Stimulated activated CD8-positive, alpha-beta memory T cell treated with anti-CD3 and anti-CD28 coated beads, Interleukin-7, amount 100 ng/mL, for 1 hour (primary cell): ENCODE measurements at places on chromosomes 6 and 20.

DNA sequence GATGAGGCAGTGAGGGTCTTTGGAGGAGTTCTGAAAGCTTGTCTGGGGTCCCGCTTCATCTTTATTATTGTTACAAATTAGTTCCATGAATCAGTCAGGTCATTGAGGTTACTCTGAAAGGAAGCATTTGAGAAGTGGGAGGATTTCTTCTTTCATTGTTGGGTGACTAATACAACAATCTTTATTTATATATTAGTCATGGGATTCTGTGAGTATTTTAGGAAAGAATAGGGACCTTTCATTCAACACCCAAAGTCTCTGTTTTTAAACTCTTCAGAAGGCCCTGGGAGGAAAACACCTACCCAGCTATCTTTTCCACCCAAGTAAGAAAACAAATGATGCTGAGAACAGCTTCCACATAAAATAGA is 98.3 kb downstream of the SOD2 start:
- no peak for DNase-seq

GRCh38 chr6:155520078-155520477 is 64.4 kb upstream of the NOX3 start:
- no peak for DNase-seq

GRCh38 chr20:20251317-20251716 is 116.6 kb upstream of the INSM1 start:
- no peak for DNase-seq

DNA sequence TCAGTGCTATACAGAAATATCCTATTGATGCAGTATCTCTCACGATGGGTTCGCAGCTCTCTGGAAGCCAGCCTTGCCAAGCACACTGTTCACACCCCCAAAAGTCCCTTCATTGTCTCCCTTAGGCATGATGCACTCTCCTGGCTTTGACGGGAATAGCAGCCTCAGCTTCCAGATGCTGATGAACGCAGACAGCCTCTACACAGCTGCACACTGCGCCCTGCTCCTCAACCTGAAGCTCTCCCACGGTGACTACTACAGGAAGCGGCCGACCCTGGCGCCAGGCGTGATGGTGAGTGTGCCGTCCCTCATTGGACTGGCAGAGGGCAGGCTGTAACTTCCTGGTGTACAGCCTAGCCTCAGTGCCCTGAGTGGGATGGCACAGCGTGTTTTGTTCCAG is 60.0 kb upstream of the PBOV1 start:
- DNase-seq: no peak

GRCh38 chr20:61888101-61888865 is 177.4 kb downstream of the TAF4 start:
- DNase-seq: no peak

DNA sequence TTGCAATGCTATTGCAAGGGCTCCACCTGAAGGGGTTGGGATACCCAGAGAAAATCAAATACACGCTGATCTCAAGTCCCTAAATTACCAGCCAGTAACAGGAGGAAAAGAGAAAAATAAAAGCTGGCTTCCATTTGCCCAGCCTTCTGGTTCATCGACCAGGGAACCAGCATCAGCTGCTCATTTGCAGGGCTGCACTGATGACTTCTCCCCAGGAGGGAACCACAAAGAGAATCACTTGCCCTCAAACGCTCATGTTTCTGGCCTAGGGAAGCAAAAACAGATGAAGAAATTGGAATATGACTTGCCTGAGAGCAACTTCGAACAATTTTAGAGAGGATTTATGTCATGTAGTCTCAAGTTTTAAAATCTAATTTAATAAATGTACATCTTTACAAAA is 119.7 kb downstream of the SH3BGRL2 start:
- no peak for DNase-seq

DNA sequence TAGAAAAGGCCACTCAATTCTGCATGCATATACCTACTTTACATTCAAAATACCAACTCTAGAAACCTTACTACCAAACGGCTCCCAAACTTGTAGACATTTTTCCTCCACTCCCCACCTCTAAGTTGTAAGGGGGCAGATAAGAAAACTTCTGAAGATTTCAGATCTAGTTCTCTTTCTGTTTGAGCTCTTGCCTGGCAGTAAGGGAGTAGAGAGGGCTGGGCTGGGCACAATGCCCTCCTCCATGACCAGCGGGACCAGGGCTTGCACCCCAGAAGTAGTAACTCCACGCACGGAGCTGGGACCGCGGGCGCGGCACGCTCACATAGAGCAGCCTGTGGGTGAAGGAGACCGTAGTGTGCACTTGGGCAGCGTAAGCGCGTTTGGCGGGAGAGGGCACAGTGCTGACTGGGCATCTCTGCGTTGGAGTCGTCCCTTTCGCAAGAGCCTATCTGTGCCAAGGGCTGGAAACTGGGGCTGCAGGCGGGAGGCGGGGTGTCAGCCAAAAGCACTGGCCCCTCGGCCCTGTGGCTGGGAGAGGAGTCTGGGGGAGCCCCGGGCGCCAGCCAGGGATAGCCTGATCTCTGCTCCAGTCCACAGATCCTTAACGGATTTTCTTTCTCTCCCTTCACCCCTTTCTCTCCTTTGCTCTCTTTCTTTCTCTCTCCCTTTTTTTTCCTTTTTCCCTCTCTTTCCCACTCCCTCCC is 32.4 kb downstream of the PHACTR1 start:
- DNase-seq: no peak

DNA sequence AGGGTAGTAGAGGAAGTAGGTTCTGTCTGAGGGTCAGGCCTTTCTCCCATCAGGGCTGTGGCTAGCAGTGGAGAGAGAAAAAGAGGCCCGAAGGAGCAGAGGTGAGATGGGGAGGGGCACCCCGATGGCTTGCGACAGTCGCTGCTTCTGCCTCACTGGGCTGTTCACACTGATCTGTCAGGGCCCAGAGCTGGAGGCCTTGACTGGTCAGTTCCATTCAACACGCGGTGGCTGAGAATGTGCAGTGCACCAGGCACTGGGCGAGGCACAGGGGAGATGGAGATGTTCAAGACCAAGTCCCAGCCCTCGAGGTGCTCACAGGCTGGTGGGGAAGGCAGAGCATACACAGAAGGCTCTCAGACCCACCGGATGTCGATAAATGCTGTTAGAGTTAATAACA is 21.4 kb downstream of the SLC12A5 start:
- no peak for DNase-seq

DNA sequence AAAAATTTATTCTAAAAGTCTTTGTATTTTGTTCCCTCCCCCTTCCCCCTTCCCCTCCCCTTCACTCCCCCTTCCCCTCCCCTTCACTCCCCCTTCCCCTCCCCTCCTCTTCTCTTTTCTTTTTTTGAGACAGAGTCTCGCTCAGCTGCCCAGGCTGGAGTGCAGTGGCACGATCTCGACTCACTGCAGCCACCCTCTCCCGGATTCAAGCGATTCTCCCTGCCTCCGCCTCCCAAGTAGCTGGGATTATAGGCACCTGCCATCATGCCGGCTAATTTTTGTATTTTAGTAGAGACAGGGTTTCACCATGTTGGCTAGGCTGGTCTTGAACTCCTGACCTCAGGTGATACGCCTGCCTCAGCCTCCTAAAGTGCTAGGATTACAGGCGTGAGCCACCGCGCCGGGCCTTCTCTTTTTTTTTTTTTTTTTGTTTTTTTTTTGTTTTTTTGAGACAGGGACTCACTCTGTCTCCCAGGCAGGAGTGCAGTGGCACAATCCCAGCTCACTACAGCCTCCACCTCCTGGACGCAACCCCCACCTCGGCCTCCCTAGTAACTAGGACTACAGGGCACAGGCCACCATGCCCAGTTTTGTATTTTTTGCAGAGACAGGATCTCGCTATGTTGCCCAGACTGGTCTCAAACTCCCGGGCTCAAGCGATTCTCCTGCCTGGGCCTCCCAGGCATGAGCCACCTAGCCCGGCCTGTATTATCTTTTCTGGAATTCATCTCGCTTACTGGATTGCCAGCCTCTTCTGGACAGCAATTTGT is 1.1 kb upstream of the AFG1L start:
- no peak for DNase-seq

GRCh38 chr6:112874881-112875280 is 527.8 kb downstream of the RFPL4B start:
- no peak for DNase-seq

- no peak for DNase-seq
These were observed 825.5 kb upstream of the MANEA start for GRCh38 chr6:94751641-94752329.

DNA sequence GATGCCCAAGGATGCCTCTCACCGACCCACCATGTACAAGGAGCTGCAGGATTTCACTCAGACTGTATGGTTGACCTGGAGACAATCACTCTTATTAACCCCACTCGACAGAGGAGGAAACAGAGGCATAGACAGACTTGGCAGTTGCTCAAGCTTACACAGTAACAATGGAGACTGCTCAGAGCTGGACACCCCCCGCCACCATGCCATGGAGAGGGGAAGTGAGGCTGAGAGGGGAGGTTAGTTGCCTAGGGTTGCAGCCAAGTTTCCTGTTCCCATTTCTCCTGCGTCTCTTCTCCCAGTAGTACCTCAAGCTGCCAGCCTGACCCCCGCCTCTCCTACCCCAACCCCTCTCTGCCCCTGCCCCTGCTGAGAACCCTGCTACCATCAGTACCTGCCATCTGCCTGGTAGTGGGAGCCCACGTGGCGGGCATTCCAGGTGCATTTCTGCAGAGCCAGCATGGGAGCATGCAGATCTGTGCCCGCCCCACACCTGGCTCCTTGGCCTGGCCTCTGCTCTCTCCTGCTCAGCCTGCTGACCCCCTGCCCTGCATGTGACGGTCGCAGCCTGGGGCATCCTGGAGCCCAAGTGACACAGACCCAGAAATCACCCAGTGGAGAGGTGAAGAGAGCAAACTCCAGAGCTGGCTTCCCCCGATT is 157.7 kb downstream of the PREX1 start:
- DNase-seq: no peak

GRCh38 chr6:170052991-170053821 is 237.7 kb downstream of the DLL1 start:
- DNase-seq: no peak

DNA sequence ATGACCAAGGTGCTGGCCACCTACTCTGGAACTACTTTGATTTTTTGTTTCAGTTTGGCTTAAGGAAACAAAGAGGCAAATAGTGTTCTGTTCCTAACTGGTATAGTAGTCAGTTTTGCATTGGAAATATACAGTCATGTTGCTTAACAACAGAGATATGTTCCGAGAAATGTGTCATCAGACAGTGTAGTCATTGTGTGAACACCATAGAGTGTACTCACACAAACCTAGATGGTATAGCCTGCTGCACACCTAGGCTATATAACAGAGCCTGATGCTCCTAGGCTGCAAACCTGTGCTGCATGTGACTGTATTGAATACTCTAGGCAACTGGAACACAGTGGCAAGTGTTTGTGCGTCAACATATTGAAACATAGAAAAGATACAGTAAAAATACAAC is 80.4 kb downstream of the ARID1B start:
- no peak for DNase-seq

GRCh38 chr6:3961581-3962215 is 112.5 kb downstream of the FAM50B start:
- no peak for DNase-seq

DNA sequence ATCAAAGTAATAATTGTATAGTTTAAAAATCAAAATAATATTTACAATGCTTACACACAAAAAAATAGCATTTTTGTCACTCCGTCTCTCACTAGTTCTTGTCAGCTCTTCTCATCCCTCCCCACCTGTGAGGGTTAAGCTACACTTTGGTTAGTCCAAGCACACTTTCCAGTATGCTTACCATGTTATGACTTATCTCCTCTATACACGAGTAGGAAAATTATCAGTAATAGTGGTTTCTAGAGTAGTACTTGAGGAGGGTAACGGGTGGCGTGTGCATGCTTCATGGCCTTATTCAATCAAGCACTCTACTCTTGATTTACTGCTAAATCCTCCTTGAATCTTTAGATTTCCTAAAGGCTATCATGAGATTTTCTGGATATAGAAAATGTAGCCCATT is 443.7 kb downstream of the UTRN start:
- DNase-seq: no peak

DNA sequence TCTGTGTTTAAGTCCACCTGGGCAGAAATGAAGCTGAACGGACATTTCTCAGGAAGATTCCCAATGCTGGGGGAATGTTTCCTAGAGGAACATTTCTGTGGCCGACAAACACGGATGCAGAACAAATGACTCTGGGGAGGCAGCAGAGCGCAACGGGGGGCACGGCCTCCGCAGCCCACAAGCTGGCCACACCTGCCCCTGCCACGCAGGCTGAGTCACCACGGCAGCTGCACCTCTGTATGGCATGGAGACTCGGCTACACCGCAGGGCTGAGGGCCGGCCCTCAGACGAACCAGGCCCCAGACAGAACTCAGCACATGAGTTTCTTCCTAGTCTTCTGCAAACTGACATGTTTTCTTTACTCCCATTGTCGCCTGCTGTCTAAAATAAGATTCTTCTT is 10.0 kb upstream of the PRR18 start:
- DNase-seq: no peak

DNA sequence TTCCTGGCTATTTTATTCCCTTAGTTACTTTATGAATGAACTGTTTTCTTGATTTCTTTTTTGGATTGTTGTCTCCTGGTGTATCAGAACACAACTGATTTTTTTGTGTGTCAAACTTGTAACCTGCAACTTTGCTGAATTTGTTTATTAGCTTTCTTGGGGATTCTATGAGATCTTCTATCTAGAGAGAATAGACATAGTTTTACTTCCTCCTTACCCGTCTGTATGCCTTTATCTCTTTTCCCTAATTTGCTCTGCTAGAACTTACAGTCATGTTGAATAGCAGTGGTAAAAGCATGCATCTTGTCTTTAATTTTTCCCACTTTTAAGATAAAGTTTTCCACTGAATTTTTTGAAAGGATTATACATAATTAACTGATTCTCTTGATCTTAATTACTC is 13.2 kb downstream of the RNF146 start:
- DNase-seq: no peak

DNA sequence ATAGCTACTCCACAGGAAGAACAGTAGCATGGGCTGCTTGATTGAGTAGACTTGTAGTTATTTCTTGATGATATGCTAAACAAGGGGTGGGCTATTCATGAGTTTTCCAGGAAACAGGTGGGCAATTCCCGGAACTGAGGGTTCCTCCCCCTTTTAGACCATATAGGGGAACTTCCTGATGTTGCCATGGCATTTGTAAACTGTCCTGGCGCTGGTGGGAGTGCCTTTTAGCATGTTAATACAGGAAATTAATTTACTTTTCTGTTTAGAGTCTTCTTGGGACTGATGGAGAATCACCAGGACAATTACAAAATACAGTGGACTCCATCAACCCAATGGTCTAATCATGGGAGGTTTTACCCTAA is 22.7 kb downstream of the CYP24A1 start:
- DNase-seq: no peak

GRCh38 chr6:64249115-64249514 is 613.5 kb downstream of the PHF3 start:
- no peak for DNase-seq

GRCh38 chr6:166168616-166169548 is 1.2 kb upstream of the TBXT start:
- no peak for DNase-seq

- DNase-seq: no peak
These were observed 156.7 kb upstream of the PMEPA1 start for GRCh38 chr20:57866250-57867106.

DNA sequence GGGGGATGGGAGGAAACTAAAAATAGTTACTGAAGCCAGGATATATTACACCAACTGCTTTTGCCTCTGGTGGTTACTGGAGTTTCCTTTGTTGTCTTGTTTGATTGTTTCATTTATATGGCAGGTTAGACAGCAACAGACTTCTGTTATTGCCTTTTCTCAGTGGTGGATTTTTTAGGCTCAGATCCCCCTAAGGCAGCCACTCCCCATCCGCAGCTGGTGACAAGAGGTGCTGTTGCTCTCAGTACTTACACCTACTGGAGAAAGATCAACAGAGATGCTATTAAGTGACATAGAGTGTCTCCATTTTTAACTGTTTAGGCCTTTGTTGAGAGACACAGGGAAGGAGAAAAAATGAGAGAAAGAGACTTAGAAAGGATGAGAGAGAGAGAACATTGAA is 552.1 kb downstream of the PKHD1 start:
- DNase-seq: no peak
